ENCODE measurements at places on chromosomes 2 and 18.

- no peak for DNase-seq
Measured at GRCh38 chr2:151241224-151241623, 20.4 kb downstream of the RBM43 start.

DNA sequence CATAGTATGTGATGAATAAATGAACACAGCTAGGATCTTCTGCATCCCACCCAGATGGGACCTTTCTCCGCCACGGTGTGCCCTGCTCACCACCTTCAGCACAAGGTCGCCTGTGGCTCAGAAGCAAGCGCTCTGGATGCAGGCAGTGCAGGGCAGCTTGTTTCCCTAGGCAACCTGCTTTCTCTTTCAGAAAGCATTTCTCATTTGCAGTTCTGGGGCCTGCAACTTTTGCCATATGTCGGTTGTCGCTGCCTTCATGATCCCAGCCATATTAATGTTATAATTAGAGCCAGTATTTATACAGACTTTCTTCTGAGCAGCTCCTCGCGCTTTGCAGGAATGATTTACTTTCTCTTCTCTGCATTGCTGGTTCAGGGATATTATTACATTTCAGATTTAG is 692.8 kb downstream of the RNF144A start:
- DNase-seq = no peak

DNA sequence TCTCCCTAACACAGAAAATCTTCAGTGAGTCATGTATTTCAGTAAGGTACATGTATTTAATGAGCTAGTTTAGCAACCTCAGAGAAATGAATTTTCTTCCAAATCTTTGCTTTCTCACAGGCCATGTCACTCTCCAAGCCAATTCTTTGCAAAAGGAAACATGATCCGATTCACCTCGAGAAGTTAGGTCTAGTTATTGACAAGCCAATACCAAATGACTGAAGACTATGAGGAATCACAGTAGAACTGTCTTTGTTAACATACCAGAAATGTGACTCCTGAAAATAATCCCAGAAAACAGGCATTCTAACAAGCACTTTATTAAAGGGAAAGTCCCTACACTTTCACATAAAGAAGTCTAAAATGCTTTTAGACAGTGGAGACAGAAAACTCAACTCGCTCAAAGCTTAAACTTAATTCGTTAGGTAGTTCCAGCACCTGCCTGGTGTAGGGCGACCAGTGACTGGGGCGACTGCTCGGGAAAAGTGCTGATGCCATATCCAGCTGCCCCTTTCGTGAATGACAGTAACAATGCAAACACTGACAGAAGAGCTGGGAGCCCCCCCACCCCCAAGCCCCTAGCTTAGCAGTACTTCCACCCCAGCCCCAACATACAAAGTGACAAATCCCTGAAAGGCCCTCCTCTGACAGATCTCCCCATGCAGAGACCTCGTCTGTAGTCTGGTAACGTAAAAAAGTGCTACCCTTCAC is 1.8 kb downstream of the MEMO1 start:
- no peak for DNase-seq

GRCh38 chr2:74551530-74551929 is 2.2 kb downstream of the LOXL3 start:
- DNase-seq = no peak

- DNase-seq = no peak
Measured at GRCh38 chr2:230676546-230676945, 36.1 kb upstream of the CAB39 start.

DNA sequence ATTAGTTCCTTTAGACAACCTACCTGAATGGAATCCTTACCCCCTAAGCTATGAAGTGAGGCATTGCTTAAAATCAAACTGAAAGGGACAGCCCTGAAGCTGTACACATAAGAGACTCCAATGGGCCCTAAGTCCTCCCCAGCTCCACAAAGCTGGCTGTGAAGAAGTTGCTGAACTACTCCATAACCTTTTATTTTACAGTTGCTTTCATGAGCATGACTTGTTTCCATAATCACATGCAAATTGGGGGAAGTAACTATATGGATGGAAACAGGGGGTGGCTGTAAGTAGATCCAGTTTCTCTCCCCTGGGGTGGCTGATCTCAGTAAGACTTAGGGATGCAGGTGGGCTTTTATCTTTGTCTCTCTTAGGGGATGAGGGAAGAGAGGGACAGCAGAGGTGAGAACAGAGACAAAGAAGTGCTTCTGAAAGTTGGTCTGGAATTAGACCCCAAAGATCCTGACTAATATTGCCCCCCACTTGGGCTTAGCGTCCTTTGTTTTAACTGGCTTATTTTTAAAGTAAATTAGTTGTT is 5.5 kb downstream of the FZD5 start:
- no peak for DNase-seq

GRCh38 chr2:145108361-145108778 is 588.5 kb upstream of the ZEB2 start:
- DNase-seq = no peak

DNA sequence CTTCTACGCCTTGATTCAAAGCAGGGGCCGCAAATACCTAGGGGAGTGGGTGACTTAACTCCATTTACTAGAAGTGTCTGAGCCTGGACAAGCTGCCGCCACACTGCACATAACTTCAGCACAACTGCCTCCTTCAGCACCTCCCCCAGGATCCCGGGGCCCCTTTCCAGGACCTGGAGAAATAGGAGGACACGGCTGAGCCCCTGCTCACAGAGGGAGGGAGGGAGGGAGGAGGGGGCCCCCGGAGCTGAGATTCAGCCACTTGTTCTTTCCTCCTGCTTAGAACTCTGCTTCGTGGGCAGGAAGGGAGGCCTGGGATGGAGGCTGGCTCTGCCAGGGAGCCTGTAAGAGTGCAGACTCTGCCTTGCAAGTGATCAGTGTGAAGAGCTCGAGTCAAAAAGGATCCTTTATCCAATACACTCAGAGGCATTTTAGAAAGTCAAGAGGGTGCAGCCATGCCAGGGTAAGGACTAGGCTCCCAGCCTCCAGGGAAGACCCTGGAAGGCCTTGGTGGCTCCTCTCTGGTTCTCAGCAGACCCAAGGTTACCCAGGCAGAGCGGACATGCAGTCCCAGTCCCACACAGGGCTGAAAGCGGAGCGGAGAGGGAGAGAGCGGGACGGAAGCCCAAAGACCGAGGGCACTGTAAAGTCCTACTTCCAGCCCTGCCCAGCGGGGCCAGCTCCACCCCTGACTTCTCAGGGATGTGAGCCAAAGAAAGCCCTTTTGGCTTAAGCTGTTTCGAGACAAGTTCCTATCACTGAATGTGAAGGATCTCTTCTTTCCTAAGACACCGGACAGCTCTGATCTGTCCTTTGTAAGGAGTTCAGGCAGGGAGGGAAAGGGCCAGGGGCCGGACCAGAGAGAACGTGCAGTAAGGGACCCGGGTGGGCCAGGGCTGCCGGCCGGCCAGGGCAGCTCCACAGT is 8.6 kb upstream of the ARMC9 start:
- DNase-seq = no peak

- no peak for DNase-seq
Measured at GRCh38 chr2:37707393-37707792, 36.0 kb upstream of the CDC42EP3 start.

DNA sequence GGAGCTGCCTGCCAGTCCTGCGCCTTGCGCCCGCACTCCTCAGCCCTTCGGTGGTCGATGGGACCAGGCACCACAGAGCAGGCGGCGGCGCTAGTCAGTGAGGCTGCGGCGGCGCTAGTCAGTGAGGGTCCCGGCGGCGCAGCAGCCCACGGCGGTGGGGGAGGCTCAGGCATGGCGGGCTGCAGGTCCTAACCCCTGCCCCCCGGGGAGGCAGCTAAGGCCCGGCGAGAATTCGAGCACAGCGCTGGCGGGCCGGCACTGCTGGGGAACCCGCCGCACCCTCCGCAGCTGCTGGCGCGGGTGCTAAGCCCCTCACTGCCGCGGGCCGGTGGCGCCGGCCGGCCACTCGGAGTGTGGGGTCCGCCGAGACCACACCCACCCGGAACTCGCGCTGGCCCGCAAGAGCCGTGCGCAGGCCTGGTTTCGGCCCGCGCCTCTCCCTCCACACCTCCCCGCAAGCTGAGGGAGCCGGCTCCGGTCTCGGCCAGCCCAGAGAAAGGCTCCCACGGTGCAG is 867.4 kb downstream of the DSC3 start:
- no peak for DNase-seq

DNA sequence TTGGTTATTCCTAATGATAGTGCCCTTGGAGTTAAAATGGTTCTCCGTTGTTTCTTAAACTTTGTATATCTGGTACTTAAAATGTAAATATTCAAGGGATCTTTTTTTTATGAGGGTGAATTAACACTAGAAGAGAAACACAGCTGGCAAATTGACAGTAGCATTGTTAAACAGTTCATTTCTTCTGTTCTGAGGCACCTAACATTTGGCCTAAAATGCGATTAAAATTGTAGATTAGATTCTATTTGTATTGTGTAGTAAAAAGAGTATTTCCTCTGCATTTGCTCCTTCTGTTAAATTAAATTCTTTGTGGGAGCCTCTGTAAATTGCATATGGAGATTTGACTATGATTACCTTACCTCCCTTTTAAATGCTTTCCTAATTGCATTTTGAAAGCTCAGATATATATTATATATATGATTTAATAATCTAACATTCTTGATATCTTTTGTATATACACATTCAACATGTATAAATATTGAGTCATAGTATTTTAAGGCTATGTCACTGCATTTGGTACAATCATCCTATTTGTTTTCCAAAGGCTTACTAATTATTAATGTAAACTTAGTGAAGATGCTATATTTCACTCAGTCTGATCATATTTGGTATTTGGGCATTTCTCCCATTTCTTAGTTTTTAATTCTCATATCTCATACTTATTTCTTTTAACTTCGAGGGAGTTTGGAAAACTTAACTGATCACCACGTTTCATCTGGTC is 124.4 kb downstream of the AGPS start:
- no peak for DNase-seq

DNA sequence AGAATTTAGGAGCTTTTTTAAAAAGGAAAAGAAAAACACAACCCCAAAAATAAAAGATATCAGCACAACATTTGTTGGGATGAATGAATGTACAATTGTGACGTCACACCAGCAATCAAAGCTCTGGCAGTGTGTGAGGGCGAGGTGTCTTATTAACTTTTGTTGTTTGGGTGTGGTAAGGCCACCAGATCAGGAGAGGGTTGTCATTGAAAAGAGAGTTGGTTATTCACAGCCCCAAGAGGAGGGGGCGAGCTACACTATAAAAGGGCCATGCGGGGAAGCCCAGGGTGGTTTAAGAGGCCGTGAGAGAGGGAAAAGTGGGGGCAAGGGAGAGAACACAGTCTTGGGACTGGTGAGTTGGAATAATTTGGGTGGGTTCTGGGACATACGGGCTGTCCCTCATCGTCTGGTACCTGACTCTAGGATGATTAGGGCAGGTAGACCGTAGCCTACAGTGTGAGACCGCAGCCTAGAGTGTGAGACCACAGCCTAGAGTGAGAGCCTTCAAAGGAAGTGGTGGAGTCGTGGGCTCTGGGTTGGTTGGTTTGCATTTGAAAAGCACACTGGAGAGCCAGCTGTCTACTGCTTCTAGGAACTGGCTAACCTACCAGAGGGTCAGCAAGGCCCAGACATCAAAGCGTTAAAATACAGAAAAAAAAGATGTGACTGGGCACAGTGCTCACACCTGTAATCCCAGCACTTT is 128.4 kb downstream of the INO80D start:
- DNase-seq = no peak

GRCh38 chr18:31634331-31634713 is 42.6 kb downstream of the TTR start:
- DNase-seq = no peak

- DNase-seq = no peak
Measured at GRCh38 chr18:3104190-3105054, 91.5 kb upstream of the LPIN2 start.

- no peak for DNase-seq
Measured at GRCh38 chr2:26190369-26190768, 17.5 kb downstream of the GAREM2 start.

DNA sequence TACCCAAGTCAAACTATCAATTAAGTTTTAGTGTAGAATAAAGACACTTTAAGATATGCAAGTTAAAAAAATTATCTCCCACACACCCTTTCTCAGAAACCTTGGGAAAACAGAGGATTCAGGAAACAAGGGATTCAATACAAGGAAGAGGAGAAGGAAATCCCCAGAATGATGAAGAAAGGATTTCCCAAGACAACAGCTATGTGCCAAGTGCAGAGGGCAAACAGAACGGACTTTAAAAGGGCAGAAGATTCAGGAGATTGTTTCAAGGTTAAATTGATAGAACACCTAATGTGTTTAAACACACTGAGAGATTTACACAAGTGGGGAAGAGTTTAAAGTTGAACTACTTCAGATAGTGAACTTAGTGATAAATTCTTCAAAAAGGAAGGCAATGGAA is 71.5 kb upstream of the EPAS1 start:
- no peak for DNase-seq

DNA sequence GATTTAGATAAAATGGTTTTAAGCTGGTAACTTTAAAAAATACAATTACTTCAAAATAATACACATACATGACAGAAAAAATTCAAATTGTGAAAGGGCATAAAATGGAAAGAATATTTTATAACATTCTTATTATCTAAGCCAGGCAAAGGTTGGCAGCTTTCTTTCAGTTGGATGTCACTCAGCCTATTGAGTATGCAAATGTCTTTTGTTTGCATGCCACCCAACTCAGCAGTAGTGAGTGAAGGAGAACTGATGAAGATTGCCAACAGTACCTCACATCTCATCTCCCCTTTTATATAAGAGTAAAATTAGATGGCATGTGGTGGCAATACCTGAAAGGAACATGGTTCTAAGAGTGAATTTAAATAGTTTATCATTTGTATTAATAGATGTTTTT is 24.8 kb downstream of the BMPR2 start:
- no peak for DNase-seq

GRCh38 chr2:1692342-1692741 is 52.0 kb downstream of the PXDN start:
- no peak for DNase-seq

DNA sequence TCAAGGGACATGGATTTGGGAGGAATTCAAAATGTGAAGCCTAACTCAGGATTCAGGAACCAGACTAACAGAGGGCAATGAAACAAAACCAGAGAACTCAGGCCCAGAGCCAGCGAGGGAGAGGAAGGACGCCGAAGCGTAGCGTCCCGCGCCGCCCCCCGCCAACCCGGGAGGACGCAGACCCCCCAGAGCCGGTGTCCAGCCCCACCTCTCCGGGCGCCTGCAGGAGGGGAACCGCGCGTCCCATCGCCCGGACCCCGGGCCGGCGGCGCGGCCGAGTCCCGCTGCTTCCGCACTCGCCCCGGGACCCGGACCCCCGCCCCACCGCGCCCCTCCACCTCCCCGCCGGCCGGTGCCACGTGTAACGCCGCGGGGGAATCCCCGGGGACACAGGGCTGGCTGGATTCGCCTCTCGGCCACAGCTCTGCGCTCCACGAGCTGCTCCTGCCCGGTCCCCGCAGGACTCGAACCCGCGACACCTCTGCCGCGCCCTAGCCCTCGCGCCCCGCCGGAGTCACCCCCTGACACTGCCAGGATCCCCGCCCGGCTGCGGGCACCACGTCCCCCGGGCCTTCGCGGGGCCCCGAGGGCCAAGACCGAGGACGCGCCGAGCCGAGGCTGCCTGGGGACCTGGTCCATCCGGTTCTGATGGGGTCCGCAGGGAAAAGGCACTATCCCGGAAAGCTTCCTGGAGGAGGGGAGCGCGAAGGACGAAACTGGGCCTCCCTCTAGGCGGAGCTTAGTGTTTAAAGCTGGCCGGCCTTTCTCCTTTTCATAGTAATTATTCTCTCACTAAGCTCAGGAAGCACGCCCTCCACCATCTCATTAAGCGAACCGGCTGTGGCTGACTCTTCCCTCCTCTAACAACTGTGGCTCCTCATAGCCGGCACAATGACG is 40.4 kb upstream of the FAM124B start:
- DNase-seq = no peak

Measured in D721Med (cell line).